ENCODE measurements at places on chromosomes 7 and 10.
A peak's percentile ranks its signal among the peaks of the same experiment; 100 is the strongest.

- peak; percentile 25 for DNase-seq
Observed at GRCh38 chr10:63866747-63867140, 345.5 kb downstream of the REEP3 start.

- no peak for DNase-seq
Observed at GRCh38 chr7:22872096-22872807, 49.6 kb upstream of the TOMM7 start.

DNA sequence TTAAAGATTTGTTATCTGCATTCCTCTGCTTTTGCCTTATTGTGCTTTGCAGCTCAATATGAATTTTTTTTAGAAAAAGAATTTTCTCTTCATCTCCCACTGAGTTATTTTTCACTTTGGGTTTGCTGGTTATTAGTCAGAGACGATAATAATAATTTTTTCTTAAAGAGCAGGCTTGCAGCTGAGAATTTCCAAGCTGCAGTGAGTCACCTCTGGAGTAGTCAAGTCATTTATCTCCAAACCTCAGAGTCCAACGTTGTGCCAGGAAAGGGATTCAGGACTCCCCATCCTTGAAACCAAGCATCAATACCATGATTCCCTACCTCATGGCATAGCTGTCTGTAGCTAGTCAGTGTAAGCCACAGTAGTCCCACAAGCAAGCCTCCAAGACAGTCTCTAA, 15.2 kb upstream of the EGR2 start:
- peak; percentile 32 for DNase-seq

GRCh38 chr7:119720541-119720940, 552.4 kb upstream of the KCND2 start:
- DNase-seq, result peak; percentile 92

- DNase-seq, result peak; percentile 23
Observed at GRCh38 chr10:117137031-117137910, 799 bp downstream of the VAX1 start.

- DNase-seq, result no peak
Observed at GRCh38 chr10:121654021-121654545, 55.8 kb upstream of the FGFR2 start.

DNA sequence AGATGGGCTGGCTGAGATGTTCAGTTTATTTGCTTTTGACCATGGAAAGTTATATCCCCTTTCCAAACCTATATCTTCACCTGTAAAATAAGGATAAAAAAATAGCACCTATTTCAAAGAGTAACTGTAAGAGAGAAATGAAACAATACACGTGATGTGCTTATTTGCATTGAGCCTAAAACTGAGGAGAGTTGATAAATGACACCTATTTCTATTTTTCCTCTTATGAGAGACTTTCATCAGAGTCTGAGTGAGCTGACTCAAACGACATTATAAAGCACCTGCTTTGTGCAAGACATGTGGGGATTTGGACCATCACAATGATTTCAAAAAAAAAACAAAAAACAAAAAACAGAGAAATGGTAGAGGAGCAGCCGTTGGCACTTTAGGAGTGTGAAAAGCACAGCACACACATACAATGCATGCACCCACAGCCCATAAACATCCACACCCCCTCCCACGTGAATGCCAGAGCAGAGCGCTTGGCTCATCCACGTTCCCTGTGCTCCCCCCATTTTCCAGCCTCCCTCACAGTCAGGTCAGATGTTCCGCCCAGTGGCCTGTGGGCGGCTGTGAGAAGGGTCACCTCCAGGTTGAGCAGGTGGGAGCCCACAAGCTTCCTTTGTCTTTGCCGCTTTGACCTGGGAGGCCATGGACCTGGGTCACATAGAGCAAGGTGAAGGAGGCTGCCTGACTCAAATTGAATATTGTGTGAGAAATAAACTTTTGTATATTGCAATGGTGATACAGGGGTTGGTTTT, 253.2 kb upstream of the ZNF32 start:
- no peak for DNase-seq

DNA sequence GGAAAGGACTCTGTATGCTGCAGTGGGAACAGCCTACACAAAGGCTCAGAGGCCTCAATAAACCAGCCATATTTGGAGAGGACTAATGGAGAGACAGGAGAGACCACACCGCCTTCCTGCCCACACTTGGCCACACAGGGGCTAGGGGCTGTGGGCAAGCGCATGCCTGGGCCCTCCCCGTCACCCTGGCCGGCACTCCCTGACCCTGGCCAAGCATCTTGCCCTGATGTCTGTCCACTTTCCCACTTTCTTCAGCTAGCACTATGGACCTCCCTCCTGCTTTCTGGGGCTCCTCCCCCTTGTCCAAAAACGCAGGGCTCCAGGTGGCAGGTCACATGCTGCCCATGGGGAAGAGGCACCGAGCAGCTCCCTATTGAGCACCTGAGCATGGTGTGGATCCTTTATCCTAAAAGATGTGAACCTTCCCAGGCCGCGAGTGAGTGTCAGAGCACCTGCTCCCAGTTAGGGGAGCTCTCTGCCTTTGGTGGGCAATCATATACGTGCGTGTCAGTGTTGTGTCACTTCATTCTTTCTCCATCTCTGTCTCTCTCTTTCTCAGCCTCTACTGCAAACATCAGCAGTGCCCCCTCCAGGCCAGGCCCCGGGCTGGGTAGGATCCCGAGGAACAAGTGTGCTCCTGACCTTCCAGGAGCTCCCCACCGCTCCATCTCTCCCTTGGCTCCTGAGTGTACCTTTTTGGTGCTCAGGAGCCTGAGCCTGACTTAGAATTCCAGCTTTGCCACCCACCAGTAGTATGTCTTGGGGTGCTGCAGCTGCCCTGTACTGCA, 74.0 kb downstream of the ZMIZ1 start:
- DNase-seq, result no peak

GRCh38 chr7:127107601-127108007, 145.1 kb downstream of the GRM8 start:
- peak; percentile 52 for DNase-seq

DNA sequence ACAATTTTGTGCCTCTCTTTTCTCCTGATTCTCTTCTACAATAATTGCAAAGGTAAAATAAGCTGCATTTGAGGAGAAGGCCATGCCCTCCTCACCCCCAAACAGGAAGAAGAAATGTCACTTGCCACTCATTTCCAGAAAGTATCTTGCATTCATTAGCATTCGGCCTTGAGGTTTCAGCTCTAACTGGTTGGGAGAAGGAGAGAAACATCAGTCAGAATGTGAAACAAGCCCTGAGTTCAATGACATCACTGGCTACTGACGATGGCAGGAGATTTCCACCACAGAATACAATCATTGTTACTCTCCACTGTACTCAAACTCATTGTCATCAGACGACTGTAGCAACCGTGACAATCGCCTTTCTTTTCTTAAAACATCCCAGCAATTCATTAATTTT, 72.8 kb downstream of the PRKCQ start:
- no peak for DNase-seq

DNA sequence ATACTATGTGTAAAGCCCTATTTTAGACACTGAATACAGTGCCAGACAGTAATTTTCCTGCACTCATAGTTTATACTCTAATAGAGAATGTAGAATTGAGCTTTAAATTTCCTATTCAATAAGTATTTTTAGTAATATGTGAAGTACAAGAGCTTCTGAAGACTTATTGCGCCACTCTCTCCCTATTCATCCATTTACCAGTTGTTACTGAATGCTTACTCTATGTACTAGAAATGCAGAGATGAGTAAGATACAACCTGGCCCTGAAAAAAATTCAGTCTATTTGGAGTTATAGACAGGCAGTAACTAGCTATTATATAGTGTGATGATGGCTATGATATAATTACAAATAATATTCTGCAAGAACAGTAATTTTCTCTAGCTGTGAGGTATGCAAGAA, 98.8 kb downstream of the ADK start:
- peak; percentile 29 for DNase-seq

All from adipocyte (in vitro differentiated cells).